NCI-H187 (cell line): ENCODE measurements at places on chromosomes 6 and 20.

GRCh38 chr6:159533016-159533415, 160.0 kb downstream of the SOD2 start:
- DNase-seq: no peak

- DNase-seq: no peak
Measured at GRCh38 chr20:5072756-5073659, 46.8 kb downstream of the PCNA start.

GRCh38 chr20:58135441-58136148, 92.9 kb downstream of the ANKRD60 start:
- no peak for DNase-seq

DNA sequence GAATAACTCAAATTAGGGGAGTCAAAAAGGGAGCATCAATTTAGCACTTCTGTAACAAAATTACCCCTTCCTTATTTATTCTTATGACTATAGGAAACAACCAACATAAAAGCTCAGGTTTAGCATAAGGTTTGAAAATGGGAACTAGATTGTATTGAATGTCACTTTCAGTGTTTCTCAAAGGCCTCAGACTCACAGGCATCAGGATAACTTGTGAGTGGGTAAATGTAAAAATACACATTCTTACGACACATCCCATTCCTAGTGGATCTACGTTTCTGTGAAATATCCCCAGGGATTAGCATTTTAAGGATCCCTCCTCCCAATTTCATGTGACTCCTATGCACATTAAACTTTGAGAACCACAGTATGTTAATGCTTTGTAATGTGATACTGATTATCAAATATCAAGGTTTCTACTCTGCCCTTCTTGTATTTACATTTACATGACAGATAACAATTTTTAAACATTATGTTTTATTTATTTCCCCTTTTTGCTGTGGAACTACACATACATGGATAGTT, 114.8 kb downstream of the HS3ST5 start:
- DNase-seq: no peak

DNA sequence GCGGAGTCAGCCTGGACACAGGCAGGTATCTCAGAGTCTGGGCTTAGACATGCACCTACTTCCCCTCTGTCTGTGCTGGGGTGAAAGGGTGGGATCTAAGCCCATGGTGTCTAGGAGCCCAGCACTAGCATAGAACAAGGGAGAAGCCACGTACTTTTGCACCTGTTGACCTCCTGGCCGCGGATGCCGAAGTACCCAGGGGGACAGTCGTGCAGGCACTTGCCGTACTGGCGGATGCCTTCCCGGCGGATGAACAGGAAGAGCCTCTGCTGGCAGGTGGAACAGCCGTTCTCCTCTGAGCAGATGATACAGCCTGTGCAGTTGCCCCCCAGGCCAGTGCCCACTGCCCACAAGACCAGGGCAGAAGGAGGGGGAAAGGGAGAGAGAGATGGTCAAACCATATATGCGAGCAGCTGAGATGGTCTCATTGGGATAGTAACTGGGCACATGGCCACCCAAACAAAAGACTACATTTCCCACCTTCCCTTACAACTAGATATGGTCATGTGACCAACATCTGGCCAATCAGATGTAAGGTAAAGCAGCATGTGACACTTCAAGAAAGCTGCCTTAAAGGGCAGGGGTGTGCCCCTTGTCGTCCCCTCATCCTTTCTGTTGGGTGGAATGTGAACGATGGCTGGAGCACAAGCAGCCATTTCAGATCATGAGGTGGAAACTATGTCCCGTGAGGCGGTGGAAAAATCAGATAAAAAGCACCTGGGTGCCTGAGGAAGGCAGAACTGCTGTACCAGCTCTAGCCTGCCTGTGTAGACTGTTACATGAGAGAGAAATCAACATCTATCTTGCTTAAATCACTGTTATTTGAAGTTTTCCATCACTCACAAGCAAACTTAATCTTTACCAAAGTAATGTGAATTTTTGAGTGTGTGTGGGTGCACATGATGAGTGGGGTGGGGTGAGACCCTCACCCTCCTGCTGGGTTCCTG, 34.0 kb downstream of the RSPO4 start:
- no peak for DNase-seq

- no peak for DNase-seq
Measured at GRCh38 chr20:48681873-48682426, 145.8 kb downstream of the PREX1 start.

- no peak for DNase-seq
Measured at GRCh38 chr6:12208190-12208589, 82.0 kb upstream of the EDN1 start.

- DNase-seq: no peak
Measured at GRCh38 chr20:62425281-62426058, 1.9 kb downstream of the RBBP8NL start.

- DNase-seq: no peak
Measured at GRCh38 chr6:66134021-66134420, 427.0 kb upstream of the EYS start.

DNA sequence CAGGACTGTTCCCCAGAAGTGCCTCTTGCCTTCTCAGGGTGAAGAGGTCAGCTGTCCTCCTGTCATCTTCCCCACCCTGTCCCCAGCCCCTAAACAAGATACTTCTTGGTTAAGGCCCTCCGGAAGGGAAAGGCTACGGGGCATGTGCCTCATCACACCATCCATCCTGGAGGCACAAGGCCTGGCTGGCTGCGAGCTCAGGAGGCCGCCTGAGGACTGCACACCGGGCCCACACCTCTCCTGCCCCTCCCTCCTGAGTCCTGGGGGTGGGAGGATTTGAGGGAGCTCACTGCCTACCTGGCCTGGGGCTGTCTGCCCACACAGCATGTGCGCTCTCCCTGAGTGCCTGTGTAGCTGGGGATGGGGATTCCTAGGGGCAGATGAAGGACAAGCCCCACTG, 9.8 kb downstream of the PI16 start:
- DNase-seq: no peak

DNA sequence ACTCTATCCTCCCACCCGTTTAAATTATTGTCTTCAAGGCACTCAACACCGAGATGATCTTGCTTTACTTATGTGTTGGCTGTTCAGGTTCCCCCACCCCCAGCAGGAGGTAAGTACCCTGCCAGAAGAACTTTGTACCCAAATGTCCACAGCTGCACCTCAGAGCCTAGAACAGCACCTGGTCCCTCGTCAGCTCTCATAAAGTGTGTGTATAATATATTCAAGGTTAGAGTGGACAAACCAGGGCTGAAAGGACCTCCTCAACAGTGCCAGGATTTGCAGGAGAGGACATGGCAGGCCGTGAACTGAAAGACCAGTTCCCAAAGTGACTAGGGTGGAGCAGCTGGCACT, 5.9 kb upstream of the CPXM1 start:
- DNase-seq: no peak
